ENCODE measurements at places on chromosomes 12 and 14.

DNA sequence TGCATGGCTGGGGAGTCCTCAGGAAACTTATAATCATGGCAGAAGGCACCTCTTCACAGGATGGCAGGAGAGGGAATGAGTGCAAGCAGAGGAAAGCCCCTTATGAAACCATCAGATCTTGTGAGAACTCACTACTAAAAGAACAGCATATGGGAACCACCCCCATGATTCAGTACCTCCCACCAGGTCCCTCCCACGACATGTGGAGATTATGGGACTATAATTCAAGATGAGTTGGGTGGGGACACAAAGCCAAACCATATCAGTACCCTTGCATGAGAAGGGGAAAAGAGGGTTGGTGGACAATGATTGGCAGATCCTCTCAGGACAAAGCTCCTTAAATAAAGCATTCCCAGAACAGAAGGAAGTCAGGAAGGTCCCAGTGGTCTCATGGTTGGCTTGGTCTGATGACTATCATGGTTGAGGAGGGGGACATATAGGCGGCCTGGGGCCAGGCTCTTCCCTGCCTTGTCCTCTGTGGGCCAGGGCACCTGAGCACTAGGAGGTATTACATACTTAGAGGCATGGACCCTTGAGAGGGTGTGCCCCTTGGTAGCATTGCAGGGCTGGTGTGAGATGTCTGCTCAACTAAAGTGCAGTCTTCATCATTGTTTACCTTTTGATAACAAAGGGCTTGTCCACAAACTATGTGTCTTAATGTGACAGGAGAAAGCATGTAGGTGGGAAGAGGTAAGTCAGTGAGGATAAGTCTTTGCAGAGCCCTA, 22.2 kb downstream of the HSD17B6 start:
- no peak for DNase-seq

- no peak for DNase-seq
Measured at GRCh38 chr12:19867970-19868369, 428.7 kb downstream of the AEBP2 start.

GRCh38 chr14:92549105-92549858, 35.7 kb downstream of the RIN3 start:
- no peak for DNase-seq

GRCh38 chr14:63897721-63898163, 44.9 kb downstream of the SYNE2 start:
- no peak for DNase-seq

- DNase-seq: no peak
Measured at GRCh38 chr12:91250273-91250665, 67.7 kb upstream of the DCN start.

DNA sequence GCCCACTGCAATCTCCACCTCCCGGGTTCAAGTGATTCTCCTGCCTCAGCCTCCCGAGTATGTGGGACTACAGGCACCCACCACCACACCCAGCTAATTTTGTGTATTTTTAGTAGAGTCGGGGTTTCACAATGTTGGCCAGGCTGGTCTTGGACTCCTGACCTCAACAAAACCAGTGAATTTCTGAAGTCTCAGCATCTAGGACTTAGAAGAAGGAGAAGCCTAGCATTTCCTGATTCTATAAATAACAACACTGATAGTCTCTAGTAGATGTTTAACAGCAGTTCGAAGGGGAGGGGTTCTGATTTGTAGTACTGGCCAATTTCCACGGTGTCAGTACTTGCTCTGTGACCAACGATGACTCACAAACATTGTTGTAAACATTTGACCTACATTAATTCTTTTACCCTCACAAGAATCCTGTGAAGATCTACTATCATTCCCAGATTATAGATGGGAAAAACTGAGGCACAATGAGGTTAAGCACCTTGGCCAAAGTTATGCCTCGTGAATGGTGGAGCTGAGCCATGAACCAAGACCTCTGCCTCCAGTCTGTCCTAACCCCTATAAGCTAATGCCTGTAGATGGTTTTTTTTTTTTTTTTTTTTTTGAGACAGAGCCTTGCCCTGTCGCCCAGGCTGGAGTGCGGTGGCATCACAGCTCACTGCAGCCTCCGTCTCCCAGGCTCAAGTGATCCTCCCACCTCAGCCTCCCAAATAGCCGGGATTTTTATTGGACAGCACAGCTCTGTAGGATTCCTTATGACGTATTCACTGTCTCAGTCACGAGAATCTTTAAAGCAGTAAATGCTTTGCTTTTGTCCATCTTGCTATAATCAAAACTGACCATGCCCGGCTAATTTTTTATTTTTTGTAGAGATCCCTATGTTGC, 5.2 kb downstream of the P2RX4 start:
- no peak for DNase-seq

- no peak for DNase-seq
Measured at GRCh38 chr12:88371416-88372183, 208.7 kb downstream of the KITLG start.

DNA sequence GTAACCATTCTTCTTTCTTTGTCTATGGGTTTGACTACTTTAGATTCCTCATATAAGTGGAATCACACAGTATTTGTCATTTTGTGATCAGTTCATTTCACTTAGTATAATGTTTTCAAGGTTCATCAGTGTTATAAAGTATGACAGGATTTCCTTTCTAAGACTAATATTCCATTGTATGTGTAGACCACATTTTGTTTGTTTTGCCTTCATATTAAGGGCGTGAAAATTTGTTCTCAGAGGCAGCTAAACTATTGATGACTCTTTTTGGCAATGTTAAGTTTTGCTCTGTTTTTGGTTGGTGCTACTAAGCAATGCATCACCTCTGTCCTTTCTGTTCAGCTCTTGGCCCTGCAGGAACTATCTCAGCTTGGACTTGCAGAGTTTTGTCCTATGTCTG, 1.7 kb upstream of the KLRG1 start:
- no peak for DNase-seq

All from KBM-7 (cell line).